GM23248 (cell line): ENCODE measurements at places on chromosomes 1 and 21. TPM values are rescaled to one million over a fixed set of nuclear protein-coding genes. Genes with fewer than 3 reads are reported as not detected.

DNA sequence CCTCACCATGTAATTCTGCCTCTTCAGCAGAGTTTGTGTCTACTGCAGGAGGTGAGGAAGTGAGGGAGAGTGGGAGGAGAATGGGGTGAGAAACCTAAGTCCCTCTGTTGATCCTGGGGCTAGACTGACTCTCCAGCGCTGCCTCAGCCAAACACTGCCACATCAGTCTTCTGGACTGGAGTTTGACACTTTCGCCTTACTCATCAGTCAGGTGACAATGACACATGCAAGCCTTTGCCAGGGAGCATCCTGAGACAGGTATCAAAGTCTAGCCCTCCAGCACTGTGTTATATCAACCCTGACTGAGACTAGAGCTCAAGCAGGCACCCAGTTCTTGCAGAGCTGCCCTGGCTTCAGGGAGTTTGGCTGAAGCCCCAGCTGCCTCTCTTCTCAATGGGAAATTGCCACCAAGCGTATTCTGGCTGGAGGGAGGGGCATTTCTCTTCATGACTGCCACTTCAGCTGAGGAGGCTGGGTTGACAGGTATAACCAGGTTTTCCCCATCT, 33.3 kb upstream of the SUCO start:
- H3K4me3 ChIP-seq = no peak overlapping the region
- no peaks in the 10 kb centered on the region for H3K27me3 ChIP-seq
- no peaks in the 10 kb centered on the region for H3K36me3 ChIP-seq

DNA sequence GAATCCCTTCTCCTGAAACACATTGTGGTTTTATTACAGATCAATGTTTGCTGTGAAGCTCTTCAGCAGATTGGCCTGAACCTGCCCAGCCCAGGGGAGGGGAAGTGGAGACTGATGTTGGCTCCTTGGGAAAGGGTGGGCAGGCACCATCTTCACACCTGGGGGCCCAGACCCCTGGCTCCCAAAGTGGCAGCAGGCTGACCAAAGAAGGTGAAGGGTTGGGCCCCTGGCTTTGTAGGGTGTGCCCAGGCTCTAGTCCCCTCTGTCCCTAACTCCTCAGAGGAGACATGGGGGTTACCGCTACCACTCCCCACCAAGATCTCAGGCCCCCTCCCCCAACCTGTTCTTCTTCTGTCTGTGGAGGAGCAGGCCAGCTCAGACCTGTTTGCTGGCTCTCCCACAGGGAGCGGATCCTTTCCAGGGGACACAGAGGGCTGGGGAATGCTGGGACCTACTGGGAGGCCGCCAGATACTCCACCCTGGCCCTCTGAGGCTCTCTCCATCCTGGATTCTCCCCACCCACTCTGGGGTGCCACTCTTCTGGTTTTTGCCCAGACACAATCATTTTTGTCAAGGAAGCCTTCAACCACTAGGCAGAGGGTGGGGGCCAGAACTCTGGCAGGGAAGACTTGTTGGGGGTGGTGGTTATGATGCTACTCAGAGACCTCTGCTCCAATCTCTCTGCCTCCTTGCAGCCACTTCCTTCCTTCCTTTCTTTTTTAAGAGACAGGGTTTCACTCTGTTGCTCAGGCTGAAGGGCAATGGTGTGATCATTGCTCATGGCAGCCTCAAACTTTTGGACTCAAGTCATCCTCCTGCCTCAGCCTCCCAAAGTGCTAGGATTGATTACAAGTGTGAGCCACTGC, 5.0 kb upstream of the EFNA3 start:
- 0 out of 2 replicates have a peak, but pooled peaks cover 4% of the 10 kb centered on the region for H3K4me1 ChIP-seq
- no peak overlapping the region for H3K4me3 ChIP-seq
- H3K36me3 ChIP-seq = no peaks in the 10 kb centered on the region
- no peaks in the 10 kb centered on the region for H3K27me3 ChIP-seq
- no peak for DNase-seq

DNA sequence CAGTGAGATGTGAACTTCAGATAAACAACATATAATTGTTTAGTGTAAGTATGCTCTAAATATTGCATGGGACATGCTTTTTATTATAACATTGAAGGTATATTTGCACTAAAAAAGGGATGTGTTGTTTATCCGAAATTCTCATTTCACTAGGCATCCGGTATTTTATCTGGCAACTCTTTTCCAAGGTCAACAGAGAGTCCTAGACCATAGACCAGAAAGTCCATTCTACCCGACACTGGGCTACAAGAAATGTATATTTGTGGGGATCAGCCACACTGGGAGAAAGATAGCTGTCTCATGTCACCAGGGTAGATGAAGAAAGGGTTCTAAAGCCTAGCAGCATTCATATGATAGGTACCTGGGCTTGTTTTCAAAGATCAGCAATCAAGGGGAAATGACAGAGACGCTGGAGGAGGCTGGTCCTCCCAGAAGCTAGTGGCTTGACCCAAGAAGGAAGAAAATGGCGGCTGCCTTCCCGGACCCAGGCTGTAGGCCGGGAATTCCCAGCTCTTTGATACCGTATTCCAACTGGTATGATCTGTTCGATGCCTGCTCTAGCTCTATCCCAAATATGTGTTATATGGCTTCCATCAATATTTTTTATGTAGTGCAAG, 161.1 kb upstream of the IRF2BP2 start:
- H3K4me3 ChIP-seq = no peak overlapping the region
- H3K27ac ChIP-seq = no peak overlapping the region
- no peak for DNase-seq
- no peaks in the 10 kb centered on the region for H3K36me3 ChIP-seq
- H3K27me3 ChIP-seq = no peaks in the 10 kb centered on the region

Gene LRRC71
- not detected in 2 replicates for polyA plus RNA-seq

Gene CHD5
- 0.10 TPM in 1 of 2 replicates, not detected in the other for polyA plus RNA-seq

GRCh38 chr1:234619071-234619480, 9.1 kb upstream of the IRF2BP2 start:
- H3K4me1 ChIP-seq = peaks cover 79% of the 10 kb centered on the region
- peak; percentile 67 for DNase-seq
- H3K4me3 ChIP-seq = peak overlapping the region; percentile 45
- H3K27me3 ChIP-seq = no peaks in the 10 kb centered on the region
- H3K27ac ChIP-seq = peak overlapping the region; percentile 96

DNA sequence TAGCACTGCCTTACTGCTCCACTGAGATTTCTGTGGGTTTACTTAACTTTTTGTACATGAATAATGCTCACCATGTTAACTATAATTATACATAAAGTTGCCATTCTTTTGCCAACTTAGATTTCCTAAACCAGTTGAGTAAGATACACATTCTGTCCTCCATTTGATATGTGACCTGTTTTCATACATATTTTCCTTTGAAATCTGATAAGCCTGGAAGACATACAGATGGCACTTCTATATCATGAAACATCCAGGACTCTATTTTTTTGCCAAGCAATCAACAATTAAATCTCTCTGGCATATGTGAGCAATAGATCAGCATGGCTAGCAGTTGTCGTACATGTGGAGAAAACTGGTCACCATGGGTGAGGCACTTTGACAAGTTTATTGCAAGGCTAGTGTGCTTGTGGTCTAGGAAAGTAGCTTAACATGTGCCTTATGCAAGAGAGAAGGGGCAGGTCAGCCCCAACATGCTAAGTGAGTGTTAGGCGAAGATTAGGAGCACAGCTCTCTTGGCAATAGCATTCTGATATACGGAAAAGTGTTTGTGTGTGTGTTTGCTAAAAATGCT, 14.2 kb downstream of the PRRX1 start:
- no peaks in the 10 kb centered on the region for H3K27me3 ChIP-seq
- H3K27ac ChIP-seq = peak overlapping the region; percentile 97
- peaks cover 100% of the 10 kb centered on the region for H3K4me1 ChIP-seq
- no peak overlapping the region for H3K4me3 ChIP-seq
- peak; percentile 82 for DNase-seq

- H3K27ac ChIP-seq = no peak overlapping the region
- no peaks in the 10 kb centered on the region for H3K4me1 ChIP-seq
- no peak for DNase-seq
- H3K4me3 ChIP-seq = no peak overlapping the region
- H3K36me3 ChIP-seq = no peaks in the 10 kb centered on the region
These were observed 21.6 kb upstream of the GPR52 start for GRCh38 chr1:174426153-174426552.

Gene NES
- 2.2 TPM in 2 replicates for polyA plus RNA-seq

- H3K36me3 ChIP-seq = no peaks in the 10 kb centered on the region
- H3K27me3 ChIP-seq = no peaks in the 10 kb centered on the region
- DNase-seq = no peak
- H3K27ac ChIP-seq = no peak overlapping the region
- H3K4me1 ChIP-seq = peaks cover 6% of the 10 kb centered on the region
These were observed 43.8 kb downstream of the RUNX3 start for GRCh38 chr1:24886241-24886640.

- H3K4me3 ChIP-seq = no peak overlapping the region
- no peak overlapping the region for H3K27ac ChIP-seq
- no peak for DNase-seq
- no peaks in the 10 kb centered on the region for H3K36me3 ChIP-seq
- H3K4me1 ChIP-seq = no peaks in the 10 kb centered on the region
These were observed 45.6 kb upstream of the HFM1 start for GRCh38 chr1:91450260-91450659.

DNA sequence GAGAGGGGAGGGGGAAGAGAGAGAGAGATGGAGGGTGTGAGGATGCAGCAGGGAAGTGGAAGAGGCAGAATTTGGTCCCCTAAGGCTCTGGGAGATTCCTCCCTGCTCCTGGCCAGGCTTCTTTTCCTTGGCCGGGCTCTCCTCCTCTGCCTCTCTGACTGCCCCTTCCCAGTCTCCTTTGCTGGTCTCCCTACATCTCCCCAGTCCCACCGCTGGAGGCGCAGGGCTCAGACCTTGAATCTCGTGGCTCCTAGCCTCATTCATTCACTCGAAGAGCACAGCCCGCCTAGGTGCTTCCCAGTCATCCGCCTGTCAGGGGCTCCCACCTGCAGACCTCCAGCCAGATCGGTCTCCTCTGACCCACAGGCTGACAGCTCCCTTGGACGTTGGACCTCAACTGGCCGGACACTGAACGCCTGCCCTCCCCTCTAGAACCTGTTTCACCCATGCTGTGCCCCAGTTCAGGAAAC, 76.5 kb downstream of the VWA5B1 start:
- no peak overlapping the region for H3K27ac ChIP-seq
- H3K36me3 ChIP-seq = no peaks in the 10 kb centered on the region
- H3K4me1 ChIP-seq = no peaks in the 10 kb centered on the region
- peak overlapping the region; percentile 54 for H3K4me3 ChIP-seq
- H3K27me3 ChIP-seq = peaks cover 37% of the 10 kb centered on the region

DNA sequence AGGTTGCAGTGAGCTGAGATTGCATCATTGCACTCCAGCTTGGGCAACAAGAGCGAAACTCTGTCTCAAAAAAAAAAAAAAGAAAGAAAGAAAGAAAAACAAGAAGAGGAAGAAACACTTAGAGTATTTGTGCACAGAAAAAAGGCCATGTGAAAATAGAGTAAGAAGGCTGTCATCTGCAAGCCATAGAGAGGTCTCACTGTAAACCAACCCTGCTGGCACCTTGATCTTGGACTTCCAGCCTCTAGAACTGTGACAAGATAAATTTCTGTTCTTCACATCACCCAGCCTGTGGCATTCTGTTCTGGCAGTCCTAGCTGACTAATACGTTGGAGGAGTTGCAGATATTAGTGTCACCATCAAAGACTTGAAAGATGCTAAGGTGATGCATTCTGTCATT, 12.1 kb upstream of the ZDHHC18 start:
- DNase-seq = no peak
- H3K4me1 ChIP-seq = no peaks in the 10 kb centered on the region
- H3K36me3 ChIP-seq = no peaks in the 10 kb centered on the region
- no peaks in the 10 kb centered on the region for H3K27me3 ChIP-seq

Gene CBR3
- polyA plus RNA-seq = 28.1 and 28.3 TPM in 2 replicates

DNA sequence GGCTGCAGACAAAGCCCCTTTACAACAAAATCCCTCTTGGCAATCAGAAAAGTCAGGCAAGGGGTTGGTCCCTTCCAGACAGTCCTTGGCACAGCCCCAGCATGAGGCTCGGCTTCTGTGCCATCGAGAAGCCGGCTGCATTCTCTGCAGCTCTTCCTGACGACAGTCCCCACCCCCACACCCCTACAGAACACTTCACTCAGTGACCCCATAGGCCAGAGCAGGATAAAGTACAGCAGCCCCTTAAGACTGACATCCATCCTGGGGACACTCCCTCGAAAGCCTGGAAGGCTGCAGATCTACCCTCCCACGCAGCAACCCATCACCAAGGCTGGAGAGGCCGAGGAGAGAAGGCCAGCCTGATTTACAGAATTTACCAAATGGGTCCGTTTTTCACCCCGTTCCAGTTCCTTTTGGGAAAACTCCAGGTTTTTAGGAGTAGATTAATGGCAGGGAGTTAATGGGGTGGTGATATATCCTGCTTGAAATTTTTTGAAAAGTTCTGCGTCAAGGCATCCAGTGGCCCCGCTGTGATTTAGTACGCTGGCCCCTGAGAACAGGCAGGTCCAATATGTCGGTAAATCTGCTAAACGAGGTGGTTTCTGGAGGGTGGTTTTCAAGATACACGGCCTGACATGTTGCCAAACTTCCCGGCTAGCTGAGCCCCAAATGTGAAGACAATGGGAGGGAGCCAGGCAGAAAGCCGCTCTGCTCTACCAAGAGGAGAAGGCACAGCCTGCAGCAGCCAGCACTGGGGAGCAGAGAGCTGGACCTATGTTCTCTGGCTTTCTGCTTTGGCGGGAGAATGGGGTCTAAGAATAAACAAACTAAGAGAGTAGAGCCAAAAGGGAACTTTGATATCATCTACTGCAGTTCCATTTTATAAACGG, 81.7 kb downstream of the SSBP3 start:
- no peaks in the 10 kb centered on the region for H3K36me3 ChIP-seq
- H3K27me3 ChIP-seq = no peaks in the 10 kb centered on the region
- no peak overlapping the region for H3K4me3 ChIP-seq
- no peak overlapping the region for H3K27ac ChIP-seq
- H3K4me1 ChIP-seq = peaks cover 29% of the 10 kb centered on the region

Gene CFH
- 16.5 and 19.3 TPM in 2 replicates for polyA plus RNA-seq

- H3K4me1 ChIP-seq = no peaks in the 10 kb centered on the region
- H3K27me3 ChIP-seq = peaks cover 11% of the 10 kb centered on the region; the same call in 1 of the 2 replicates
- no peak for DNase-seq
These were observed 36.6 kb downstream of the RIMS3 start for GRCh38 chr1:40628903-40629292.

GRCh38 chr1:165930961-165931360, 103.5 kb downstream of the UCK2 start:
- H3K36me3 ChIP-seq = no peaks in the 10 kb centered on the region
- no peak overlapping the region for H3K27ac ChIP-seq
- no peaks in the 10 kb centered on the region for H3K4me1 ChIP-seq

- H3K27me3 ChIP-seq = no peaks in the 10 kb centered on the region
- no peak for DNase-seq
- no peaks in the 10 kb centered on the region for H3K4me1 ChIP-seq
- no peak overlapping the region for H3K27ac ChIP-seq
These were observed 58.5 kb downstream of the PSMG1 start for GRCh38 chr21:39124681-39125251.

- no peaks in the 10 kb centered on the region for H3K36me3 ChIP-seq
- no peak overlapping the region for H3K27ac ChIP-seq
- H3K4me3 ChIP-seq = no peak overlapping the region
- DNase-seq = peak; percentile 28
- peaks cover 12% of the 10 kb centered on the region for H3K4me1 ChIP-seq
These were observed 21.7 kb upstream of the RGS16 start for GRCh38 chr1:182625719-182626504.

GRCh38 chr1:10170239-10170574, 40.2 kb upstream of the KIF1B start:
- H3K4me1 ChIP-seq = peaks cover 12% of the 10 kb centered on the region
- no peaks in the 10 kb centered on the region for H3K27me3 ChIP-seq
- no peak overlapping the region for H3K4me3 ChIP-seq
- H3K27ac ChIP-seq = no peak overlapping the region
- DNase-seq = no peak

GRCh38 chr1:39116860-39117728, 87.4 kb upstream of the MACF1 start:
- H3K36me3 ChIP-seq = no peaks in the 10 kb centered on the region
- no peaks in the 10 kb centered on the region for H3K27me3 ChIP-seq
- peak; percentile 49 for DNase-seq
- H3K4me3 ChIP-seq = no peak overlapping the region
- no peak overlapping the region for H3K27ac ChIP-seq

Gene TNFRSF9
- not detected in 2 replicates for polyA plus RNA-seq
